A549 treated with dexamethasone at 1 μM for 4 hours (cell line): ENCODE measurements at places on chromosomes 4 and X. TPM values are rescaled to one million over a fixed set of nuclear protein-coding genes. Genes with fewer than 3 reads are reported as not detected.

The RNF113A gene
- 30.9 to 32.2 TPM (median 31.8 TPM) in 5 replicates for total RNA-seq

The RRAGB gene
- 11.9 to 14.1 TPM (median 12.6 TPM) in 5 replicates for total RNA-seq

The STBD1 gene
- 11.9 to 13.8 TPM (median 13.3 TPM) in 5 replicates for total RNA-seq

The CPE gene
- 1.5 to 2.1 TPM (median 2.0 TPM) in 5 replicates for total RNA-seq

The DCAF4L1 gene
- total RNA-seq = 0.07 to 0.15 TPM (median 0.13 TPM) in 5 replicates

The SH3TC1 gene
- total RNA-seq = 20.0 to 30.1 TPM (median 24.8 TPM) in 5 replicates

The TMEM131L gene
- total RNA-seq = 6.9 to 8.7 TPM (median 7.8 TPM) in 5 replicates

The IL13RA2 gene
- total RNA-seq = 0.07 to 0.60 TPM in 2 of 5 replicates, not detected in the others

The TCEAL6 gene
- total RNA-seq = not detected in 5 replicates

The ARX gene
- 0.39 to 0.75 TPM (median 0.58 TPM) in 5 replicates for total RNA-seq

The LPAR4 gene
- total RNA-seq = not detected in 5 replicates

The FGF16 gene
- total RNA-seq = not detected in 5 replicates

The HHIP gene
- total RNA-seq = 0.49 to 1.4 TPM (median 0.66 TPM) in 5 replicates

The COL4A5 gene
- total RNA-seq = 10.0 to 12.6 TPM (median 11.2 TPM) in 5 replicates

The PAGE5 gene
- not detected in 5 replicates for total RNA-seq

The UGT2B11 gene
- 0.04 to 0.11 TPM (median 0.07 TPM) in 4 of 5 replicates, not detected in the other for total RNA-seq

The NXF3 gene
- 0.05 to 0.14 TPM in 2 of 5 replicates, not detected in the others for total RNA-seq

The NLRP2B gene
- total RNA-seq = not detected in 5 replicates

The CLDN34 gene
- total RNA-seq = not detected in 5 replicates

The NXF2 gene
- total RNA-seq = 0.07 TPM in 1 of 5 replicates, not detected in the others

The STPG2 gene
- total RNA-seq = not detected in 5 replicates

The GAGE13 gene
- total RNA-seq = not detected in 5 replicates

The DDIT4L gene
- 0.16 to 0.27 TPM (median 0.24 TPM) in 5 replicates for total RNA-seq

The CCKAR gene
- total RNA-seq = not detected in 5 replicates

The PNMA6F gene
- not detected in 5 replicates for total RNA-seq

The PARM1 gene
- 0.50 to 0.76 TPM (median 0.56 TPM) in 5 replicates for total RNA-seq

The RHOXF2B gene
- not detected in 5 replicates for total RNA-seq

The SPATA4 gene
- 0.14 to 0.32 TPM (median 0.21 TPM) in 5 replicates for total RNA-seq

The SLC34A2 gene
- total RNA-seq = 0.02 to 0.08 TPM (median 0.05 TPM) in 5 replicates

The ADGRA3 gene
- 15.2 to 19.6 TPM (median 17.6 TPM) in 5 replicates for total RNA-seq

The PCSK1N gene
- 16.0 to 47.0 TPM (median 40.7 TPM) in 5 replicates for total RNA-seq
